ENCODE measurements at places on chromosomes 2 and 18. TPM values are rescaled to one million over a fixed set of nuclear protein-coding genes. Genes with fewer than 3 reads are reported as not detected.
A peak's percentile ranks its signal among the peaks of the same experiment; 100 is the strongest.

PROM2 gene
- polyA plus RNA-seq, result 0.34 TPM

- no peak for DNase-seq
Observed at GRCh38 chr2:143505542-143505941, 376.3 kb downstream of the ARHGAP15 start.

GRCh38 chr2:16214861-16215260 lies 274.5 kb downstream of the MYCN start:
- DNase-seq, result no peak

CXCR2 gene
- polyA plus RNA-seq, result 33.5 TPM

GRCh38 chr2:231489990-231490389 lies 25.7 kb upstream of the NCL start:
- no peak for DNase-seq

- DNase-seq, result no peak
Observed at GRCh38 chr18:59876310-59876626, 23.5 kb upstream of the PMAIP1 start.

DNA sequence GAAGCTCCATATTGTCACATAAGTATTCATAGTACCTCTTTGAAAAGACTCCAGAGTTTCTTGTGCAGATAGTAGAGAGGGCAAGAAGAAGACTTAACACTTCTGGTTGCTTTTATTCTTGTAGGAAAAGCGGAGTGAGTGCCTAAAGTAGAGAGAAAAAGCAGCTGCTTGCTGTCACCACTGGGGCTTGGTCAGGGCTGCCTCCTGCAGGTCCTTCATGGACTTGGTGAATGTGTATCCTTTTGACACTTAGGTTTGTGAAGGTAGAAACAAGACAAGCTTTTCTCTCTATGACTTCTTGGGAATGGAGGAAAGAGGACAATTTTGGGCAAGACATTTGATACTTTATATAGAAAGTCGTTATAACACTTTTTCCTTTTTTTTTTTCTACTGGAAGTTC lies 312.8 kb upstream of the FANCL start:
- no peak for DNase-seq

GRCh38 chr18:33596178-33596854 lies 18.3 kb downstream of the ASXL3 start:
- no peak for DNase-seq

POU3F3 gene
- polyA plus RNA-seq, result not detected

DNA sequence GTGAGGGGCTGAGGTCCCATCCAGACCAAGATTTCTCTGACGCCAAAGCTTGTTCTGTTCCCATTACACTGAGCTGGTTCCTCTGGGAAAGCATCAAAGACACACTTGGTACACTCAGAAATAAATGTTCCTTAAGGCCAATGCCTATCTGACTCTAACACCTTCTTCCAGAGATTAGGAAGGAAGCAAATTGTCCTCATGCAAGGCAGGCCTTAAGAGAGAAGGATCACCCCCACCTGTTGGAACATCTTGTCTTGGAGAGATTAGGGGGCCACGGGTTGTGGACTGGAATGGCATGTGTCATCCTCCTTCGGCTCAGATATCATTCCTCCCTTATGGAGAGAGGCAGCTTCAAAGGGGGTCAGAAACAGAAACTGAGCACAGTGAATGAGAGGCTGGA lies 100.2 kb downstream of the ANKRD44 start:
- DNase-seq, result no peak

GRCh38 chr2:24409171-24409570 lies 48.8 kb upstream of the ITSN2 start:
- DNase-seq, result no peak

UPP2 gene
- polyA plus RNA-seq, result not detected

DNA sequence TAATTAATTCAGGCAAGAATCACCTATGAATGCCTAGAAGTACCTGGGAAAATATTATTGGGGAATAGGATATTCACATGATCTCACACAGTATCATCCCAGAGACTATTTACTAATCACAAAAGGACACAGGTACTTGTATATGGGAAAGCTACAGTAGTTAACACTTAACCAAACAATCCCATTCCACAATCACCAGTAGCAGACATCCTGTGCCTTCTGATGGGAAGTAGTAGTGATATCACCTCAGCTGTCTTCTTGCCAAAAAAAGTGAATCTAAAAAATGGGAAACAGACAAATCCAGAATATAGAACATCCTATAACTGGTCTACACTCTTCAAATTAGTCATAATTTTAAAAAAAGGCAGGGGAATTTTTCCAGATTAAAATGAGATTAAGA lies 75.6 kb upstream of the CCDC150 start:
- no peak for DNase-seq

DNA sequence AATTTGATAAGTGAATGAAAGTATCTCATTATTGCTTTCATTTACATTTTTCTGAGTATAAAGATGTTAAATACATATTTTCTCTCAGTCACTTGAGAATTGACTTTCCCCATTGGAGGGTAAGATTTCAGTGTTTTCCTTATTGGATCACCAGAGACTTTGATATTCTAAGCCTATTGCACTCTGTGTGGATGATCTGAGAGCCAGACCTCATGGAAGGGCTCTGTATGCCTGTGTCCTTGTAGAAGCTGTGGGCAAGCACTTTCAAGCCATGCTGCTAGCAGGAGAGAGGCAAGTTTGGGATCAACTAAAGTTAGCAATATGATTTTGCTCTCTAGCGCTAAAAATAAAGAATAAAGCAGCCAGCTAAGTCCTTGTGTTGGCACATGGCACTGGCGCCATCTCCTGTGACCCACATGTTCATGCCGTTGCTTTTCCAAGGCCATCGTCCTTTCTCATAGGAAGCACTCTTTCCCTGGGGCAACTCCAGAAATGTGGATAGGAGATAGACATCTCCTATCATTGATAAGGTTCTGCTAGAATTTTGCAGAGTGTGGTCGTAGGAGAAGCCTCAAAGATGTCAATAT lies 72.6 kb downstream of the AOX1 start:
- no peak for DNase-seq

- DNase-seq, result no peak
Observed at GRCh38 chr2:58870704-58871103, 629.6 kb upstream of the FANCL start.

PPP1R1C gene
- not detected for polyA plus RNA-seq

DNA sequence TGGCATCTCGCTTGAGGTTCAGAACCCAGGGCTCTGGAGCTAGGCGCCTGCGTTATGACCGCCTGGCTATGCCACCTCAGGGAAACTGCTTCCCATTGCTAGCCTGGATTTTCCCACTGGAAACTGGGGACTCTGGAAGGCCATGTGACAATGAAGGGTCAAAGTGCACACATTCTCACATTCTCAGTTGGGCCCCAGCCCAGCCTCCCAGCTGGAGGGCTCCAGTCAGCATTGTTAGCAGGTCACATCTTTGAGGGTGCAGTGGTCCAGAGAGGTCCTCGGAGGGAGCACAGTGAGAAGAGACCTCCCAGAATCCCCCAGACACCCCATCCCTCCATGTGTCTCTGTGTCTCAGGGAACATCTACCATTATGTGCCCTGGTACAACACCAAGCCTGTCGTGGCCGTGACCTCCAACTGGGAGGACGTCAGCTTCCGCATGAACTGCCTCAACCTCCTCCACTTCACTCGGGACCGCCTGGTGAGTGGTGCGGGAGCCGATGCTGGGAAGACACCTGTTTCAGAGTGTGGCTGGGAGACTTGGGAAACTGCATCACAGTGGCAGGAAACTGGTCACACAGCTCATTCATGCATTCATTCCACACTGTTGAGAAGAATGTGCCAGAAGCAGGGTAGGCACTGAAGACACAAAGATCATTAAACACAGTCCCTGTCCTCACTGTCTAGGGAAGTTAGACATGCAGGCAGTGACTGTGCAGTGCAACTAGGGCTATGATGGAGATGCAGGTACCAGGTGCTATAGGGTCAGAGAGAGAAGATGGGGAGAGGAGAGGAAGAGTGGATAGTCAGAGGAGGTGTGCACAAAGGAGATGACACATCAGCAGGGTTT lies 41.6 kb downstream of the FER1L5 start:
- no peak for DNase-seq

DNA sequence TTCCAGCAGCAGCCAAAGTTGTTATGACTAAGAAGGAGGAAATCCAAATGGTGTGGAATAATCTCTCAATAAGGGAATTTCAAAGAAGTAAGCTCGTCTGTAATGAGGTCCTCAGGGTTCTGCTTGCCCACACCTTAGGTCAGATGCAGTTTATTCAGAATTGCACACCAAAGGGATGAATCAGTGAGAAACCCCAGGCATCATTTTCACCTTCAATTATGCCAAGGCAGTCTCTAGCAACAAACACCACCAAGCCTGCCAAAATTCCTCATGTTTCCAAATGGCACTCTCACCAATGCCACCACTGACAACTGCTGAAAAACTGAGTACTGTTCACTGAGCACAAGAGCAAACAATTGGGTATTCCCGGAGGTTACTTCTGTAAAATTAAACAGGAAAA lies 43.6 kb downstream of the KCNG3 start:
- DNase-seq, result no peak

GRCh38 chr2:239025096-239025801 lies 177.4 kb downstream of the TWIST2 start:
- DNase-seq, result no peak

DNA sequence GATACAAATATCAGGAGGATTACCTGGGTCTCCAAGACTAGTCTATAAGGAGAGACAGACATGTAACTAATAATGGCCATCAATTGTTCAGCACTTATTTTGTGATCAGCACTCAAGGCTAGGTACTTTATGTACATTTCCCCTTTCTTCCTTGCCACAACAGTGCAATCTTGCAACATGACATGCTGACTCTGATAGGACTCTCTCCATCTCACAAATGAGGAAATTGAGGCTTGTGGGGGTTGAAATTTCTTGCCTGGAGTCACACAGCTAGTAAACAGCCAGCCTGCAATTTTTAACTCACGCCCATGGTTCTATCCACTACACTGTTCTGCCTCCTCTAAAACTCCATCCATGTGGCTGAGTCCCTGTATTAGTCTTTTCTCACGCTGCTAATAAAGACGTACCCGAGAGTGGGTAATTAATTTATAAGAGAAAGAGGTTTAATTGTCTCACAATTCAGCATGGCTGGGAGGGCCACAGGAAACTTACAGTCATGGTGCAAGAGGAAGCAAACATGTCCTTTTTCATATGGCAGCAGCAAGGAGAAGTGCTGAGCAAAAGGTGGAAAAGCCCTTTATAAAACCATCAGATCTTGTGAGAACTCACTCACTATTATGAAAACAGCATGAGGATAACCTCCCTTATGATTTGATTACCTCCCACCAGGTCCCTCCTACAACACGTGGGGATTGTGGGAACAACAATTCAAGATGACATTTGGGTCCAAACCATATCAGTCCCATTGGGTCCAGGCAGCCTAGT lies 302.4 kb downstream of the PLCL1 start:
- DNase-seq, result peak; percentile 73

DNA sequence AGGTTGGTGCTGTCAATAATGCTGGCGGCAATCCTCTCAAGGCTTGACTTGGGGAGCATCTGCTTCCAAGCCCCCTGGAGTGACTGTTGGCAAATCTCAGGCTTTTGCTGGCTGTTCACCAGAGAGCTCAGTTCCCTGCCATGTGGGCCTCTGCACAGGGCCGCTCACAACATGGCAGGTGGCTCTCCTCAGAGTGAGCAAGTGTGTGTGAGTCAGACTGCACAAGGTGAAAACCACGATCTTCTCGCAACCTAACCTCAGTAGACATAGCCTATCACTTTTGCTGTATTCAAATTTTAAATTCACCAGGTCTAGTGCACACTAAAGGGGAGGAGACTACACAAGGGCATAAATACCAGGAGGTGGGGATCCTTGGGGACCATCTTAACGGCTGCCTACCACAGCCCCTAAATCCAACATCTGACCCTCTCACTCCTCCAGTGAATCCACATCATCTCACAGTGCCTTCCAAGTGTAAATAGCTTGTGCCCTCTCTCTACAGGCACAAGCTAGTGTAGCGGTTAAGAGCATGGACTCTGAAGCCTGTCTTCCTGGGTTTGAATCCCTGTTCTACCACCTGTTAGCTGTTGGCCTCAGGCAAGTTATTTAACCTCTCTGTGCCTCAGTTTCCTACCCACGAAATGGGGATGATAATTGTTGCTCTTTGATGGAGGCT lies 187.7 kb upstream of the CXCR4 start:
- DNase-seq, result no peak

DNA sequence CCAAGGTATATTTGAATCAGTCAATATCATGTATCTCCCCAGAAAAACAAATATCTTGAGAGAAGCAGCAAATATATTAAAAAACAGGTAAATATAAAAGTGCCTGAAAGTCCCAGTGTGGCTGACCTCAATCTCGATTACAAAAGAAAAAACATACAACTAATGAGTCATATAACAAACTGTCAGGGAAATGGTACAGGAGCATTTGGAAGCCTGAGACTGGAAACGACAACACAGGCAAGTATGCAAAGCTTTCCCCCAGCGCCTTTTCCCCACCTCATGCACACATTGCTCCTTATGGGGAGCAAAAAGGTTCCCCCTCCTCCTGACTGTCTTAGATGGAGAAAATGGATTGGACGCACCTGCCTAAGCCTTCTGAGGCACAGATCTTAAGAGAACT lies 230.7 kb downstream of the TMX3 start:
- DNase-seq, result no peak

DNA sequence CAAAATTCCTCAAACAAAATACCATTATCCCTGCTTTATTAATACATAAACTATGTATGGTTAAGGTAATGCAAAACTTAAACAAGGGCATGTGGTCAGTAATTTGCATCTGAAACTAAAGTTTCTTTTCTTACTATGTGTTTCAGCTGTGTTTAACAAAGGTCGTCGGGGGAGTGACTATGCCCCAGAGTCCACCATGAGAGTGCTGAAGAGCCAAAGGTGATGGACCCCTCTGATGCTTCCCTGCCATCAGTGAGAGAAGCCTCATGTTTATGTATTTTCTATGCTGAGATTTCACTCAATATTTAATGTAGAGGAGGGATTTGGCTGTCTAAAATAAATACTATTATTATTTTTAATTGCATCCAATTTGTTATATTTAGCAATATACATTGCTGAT lies 707.2 kb upstream of the REG3G start:
- DNase-seq, result no peak

DNA sequence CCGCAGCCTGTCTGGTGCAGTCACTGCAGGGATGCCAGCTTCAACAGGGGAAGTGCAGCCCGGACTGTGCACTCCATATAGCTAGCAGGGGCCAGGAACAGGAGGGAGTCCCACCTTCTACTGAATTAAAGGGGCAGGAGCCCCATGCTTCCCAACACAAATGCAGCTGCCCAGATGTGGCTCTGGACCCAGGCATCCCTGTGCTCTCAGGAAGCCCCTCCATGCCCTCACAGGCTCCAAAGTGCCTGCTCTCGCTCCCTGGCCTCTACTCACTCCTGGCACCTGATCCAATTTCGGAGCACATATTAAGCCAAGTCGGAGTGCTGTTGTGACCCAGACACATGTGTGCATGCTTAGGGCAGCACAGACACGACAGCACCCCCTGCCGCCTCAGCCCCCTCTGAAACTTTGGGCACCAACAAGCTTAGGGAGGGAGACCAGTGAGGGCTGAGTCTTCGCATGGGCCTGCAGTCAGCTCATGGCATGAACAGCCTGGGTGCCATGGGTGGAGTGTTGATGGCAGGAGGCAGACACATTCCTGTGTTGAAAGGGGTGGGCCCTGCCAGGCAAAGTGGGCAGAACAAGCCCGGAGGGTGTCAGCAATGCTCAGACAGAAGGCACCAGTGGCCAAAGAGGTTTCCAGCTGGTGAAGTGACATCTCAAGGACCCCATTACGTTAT lies 83.5 kb downstream of the ZNF804A start:
- no peak for DNase-seq
